Spleen (tissue), 13 donors: ENCODE measurements at places on chromosomes 2 and 18. TPM values are rescaled to one million over a fixed set of nuclear protein-coding genes. Genes with fewer than 3 reads are reported as not detected.

DNA sequence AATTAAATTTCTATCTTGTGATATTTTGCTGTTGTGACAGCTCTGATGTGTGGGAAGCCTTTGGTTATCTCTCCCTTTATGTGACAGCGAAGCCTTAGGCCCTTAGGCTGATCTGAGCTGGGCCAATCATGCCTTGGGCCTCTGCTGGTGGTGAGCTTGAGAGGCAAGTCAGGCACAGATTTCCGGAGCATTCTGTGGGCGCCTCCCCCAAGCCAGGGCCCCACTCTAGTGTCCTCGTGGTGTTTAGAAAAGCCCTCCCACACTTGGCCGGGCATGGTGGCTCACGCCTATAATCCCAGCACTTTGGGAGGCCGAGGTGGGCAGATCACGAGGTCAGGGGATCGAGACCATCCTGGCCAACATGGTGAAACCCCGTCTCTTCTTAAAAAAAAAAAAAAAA, 239.8 kb downstream of the SH3RF3 start:
- DNase-seq, result no peak

RAB1A gene
- total RNA-seq, result 101 TPM

GRCh38 chr2:240245706-240246105, 105.2 kb upstream of the OTOS start:
- DNase-seq, result peak; percentile 58

DNA sequence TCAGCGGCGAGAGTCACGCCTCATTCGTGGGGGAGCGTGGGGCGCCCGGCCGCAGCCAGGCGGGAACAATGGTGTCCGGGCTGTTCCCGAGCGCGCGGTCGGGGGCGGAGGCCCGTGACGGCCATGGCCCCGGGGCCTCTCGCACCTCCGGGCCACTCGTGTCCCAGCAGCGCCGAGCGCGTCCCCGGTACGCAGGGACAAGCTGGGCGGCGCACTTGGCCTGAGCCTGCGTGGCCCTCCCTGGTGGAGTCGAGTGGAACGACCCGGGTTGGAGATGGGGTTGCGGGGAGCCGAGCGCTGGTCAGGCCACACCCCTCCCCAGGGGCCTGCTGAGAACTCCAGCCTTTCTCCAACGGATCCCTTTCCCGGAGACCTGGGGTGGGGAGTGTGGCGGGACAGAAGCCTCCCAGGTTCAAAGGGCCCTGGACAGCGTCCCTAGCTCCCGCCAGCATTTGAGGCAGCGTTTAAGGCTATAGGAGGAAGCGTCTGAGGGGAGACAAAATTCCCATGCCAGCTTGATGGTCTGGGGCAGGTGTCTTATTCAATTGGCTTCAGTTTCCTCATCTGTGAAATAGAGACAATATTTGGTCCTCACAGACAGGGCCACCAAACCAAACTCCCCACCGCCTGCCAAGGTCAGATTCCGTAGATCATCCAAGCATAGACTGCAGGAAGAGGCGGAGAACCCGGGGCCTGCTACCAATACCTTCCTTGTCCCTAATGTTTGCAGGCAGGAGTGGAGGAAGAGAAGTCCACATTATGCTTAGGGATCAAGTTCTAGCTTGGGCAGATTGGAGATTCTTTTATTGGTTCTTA, 553 bp downstream of the CNDP2 start:
- DNase-seq, result no peak

DNA sequence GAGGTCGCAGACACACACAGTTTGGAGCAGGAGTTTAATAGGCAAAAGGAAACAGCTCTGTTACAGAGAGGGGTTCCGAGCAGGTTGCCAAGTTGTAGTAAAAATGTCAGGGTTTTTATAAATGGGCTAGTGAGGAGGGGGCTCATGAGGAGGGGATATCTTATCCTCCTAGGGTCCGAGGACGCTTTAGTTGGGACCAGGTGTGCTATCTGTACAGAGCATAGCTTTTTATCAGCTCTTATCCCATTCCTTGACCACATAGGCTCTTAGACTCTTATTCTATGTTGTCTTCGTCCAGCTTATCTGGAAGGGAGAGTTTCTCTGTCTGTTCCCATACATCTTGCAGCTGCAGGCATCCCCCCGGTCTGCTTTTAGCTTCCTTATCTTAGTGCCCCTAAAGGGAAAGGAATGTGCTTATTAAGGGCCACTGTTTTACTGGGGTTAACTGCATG, 44.7 kb downstream of the PDK1 start:
- no peak for DNase-seq

- no peak for DNase-seq
These were observed 483.1 kb upstream of the CHST9 start for GRCh38 chr18:27668158-27668557.

GRCh38 chr2:63378589-63378988, 209.7 kb downstream of the WDPCP start:
- no peak for DNase-seq

GRCh38 chr2:157786663-157787363, 89.3 kb downstream of the ACVR1 start:
- DNase-seq, result no peak

GRCh38 chr2:15971351-15971750, 31.0 kb downstream of the MYCN start:
- no peak for DNase-seq

GALNT13 gene
- total RNA-seq, result 0.61 TPM

MAB21L4 gene
- not detected for total RNA-seq

GRCh38 chr18:26740396-26740795, 125.1 kb downstream of the AQP4 start:
- DNase-seq, result no peak

ALPP gene
- not detected for total RNA-seq

DNA sequence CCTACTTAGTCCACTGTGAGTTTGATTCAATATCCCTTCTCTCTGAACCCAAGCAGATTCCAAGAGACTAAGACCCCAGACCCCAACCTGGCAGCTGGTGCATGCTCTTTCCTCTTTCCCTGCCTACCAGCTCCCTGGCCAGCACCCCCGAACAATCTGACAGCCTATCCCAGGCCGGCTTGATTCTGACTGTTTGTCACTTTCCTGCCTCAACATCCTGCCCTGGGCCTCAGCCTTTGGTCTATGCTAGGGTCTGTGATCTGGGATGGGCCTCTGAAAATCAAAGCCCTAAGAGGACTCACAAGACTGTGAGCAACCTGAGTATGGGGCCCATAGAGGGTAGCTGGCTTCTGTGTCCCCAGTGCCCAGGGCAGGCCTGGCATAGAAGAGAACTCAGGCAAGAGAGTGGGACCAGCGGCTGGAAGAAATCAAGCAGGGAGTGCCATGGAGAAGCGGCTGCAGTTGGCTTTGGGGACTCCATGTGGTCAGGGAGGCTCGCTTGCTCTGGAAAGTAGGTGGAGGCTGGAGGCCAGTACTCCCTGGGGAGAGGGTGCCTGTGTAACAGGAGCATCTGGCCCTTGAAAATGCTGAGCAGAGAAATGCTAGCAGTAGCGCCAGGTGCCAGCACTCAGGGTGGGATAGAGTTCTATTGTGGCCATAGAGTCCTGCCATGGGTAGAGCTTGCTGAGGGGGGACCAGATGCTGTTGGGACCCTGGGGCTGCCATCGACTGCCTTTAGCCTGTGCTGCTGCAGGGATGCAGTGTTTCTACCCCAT, 343.9 kb downstream of the DYSF start:
- DNase-seq, result peak; percentile 57

DNA sequence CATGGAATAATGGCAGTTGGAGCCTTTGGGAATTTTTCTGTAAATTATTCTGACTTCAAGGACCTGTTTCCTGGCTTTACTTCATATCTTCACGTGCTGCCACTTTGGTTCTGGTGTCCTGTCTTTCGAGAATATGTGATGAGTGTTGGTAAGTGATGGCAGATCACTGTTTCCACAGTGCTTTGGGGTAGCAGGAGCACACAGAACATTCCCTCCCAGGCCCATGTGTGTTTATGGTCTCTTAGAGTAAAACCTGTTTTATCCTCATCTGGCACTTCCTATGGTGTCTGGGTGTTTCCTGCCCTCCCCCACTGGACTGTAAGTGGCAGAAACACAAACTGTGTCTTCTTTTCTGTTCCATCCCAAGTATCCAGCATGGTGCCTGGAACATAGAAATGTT, 17.9 kb downstream of the MOGAT1 start:
- DNase-seq, result no peak

DNA sequence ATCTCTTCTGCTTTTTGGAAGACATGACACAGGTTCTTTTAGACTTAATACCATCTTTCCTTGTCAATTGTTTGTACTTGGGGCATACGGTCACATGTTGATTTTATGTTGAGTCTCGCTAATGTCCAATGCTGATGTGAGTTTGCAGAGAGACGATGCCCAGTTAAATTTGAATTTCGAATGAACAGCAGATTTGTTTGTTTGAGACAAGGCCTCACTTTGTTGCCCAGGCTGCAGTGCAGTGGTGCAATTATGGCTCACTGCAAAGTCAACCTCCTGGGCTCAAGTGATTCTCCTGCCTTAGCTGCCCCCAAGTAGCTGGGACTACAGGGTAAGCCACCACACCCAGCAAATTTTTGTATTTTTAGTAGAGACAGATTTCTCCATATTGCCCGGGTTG, 473.5 kb downstream of the RIT2 start:
- no peak for DNase-seq

- DNase-seq, result no peak
These were observed 18.4 kb upstream of the TCF7L1 start for GRCh38 chr2:85114586-85115330.
